ENCODE measurements at places on chromosomes 3 and 15.

GRCh38 chr3:66095295-66096001, 56.7 kb upstream of the MAGI1 start:
- no peak for DNase-seq

- no peak for DNase-seq
Observed at GRCh38 chr3:196740481-196741248, 1.0 kb downstream of the PAK2 start.

DNA sequence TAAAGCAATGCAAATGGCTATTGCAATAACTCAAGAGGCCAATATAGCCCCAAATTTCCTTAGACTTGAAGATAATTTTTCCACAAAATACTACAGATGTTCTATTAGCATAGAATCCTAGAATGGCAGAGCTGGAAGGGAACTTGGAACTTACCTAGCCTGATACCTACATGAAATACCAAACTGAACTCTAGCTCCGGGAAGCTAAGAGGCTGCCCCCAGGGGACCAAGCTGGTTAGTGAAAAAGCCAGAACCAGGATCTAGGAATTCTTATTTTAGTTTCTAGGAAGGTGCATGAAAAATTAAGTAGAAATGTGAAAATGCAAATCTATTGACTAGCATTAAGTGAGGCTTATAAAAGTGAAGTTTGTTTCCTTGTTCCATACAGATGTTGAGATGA, 256.0 kb upstream of the CBLB start:
- no peak for DNase-seq

DNA sequence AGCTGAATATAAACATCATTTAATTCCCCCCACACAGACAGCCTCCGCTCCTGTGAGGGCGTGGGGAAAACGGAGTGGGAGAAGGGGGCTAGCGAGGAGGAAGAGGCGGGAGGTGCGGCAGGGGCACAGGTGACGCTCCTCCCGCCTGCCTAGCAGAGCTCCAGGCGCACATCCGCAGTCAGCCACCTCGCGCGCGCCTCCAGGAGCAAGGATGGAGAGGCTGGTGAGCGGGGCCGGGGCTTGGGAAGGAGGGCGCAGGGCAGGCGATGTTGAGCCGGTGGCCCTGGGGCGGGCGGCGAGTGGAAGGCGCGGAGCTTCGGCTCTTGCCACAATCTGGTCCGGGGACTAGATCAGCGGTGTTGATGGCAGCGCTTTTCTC, at the start of gene CD200:
CD200 (plus strand) TSS at position 155 of the 379 bp plus-strand sequence; CDS start at position 212, 57 bp downstream.
- DNase-seq: no peak

GRCh38 chr15:25863111-25863967, at the start of gene ATP10A:
Gene ATP10A, minus strand, starts transcription at chr15:25863327. Its CDS starts 231 bp downstream, at chr15:25863096.
- no peak for DNase-seq

GRCh38 chr15:57216288-57216687, 160.0 kb upstream of the CGNL1 start:
- DNase-seq: no peak

DNA sequence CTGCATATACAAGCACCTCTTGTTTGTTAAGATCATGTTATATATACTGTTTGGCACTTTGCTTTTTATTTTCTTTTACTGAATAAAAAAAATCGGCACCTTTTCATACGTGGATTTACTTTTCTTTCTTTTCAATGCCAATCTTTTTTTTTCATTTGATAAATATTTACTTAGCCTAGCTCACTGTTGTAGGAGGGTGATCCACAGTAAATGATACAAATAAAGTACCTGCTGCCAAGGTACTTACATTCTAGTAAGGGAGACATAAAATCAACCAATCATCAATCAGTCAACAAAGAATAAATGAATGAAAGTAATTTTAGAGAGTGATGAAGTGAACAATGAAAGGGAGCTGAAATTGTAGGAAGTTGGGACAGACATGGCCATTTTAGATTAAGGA, 18.3 kb downstream of the GNB5 start:
- DNase-seq: no peak

- no peak for DNase-seq
Observed at GRCh38 chr3:26683902-26684301, 61.3 kb downstream of the LRRC3B start.

GRCh38 chr15:39438260-39438659, 142.6 kb upstream of the THBS1 start:
- DNase-seq: no peak

GRCh38 chr3:101992863-101993262, 143.5 kb downstream of the NFKBIZ start:
- DNase-seq: no peak

Measured in stimulated activated CD4-positive, alpha-beta T cell treated with anti-CD3 and anti-CD28 coated beads, Interleukin-15, amount 100 ng/mL, for 1 hour (primary cell).